Activated T-cell treated with anti-CD3 and anti-CD28 coated beads for 1 hour (primary cell): ENCODE measurements at places on chromosomes 16 and 17.

DNA sequence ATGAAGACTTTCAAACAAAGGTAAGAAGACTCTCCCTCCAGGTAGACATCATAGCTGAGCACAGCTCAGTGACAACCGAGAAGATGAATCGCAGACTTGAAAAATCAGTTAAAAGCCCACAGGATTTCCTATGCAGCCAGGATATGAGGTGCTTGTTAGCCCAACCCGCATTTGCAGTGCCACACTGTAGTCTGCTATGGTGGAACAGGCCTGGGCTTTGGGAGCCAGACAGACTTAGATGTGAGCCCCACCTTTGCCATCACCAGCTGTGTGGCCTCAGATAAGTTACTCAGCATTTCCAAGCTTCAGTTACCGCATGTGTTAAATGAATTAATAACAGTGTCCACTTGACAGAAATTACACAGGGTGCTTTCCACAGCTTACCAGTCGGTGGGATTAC, 204.4 kb upstream of the HS3ST3A1 start:
- no peak for DNase-seq

DNA sequence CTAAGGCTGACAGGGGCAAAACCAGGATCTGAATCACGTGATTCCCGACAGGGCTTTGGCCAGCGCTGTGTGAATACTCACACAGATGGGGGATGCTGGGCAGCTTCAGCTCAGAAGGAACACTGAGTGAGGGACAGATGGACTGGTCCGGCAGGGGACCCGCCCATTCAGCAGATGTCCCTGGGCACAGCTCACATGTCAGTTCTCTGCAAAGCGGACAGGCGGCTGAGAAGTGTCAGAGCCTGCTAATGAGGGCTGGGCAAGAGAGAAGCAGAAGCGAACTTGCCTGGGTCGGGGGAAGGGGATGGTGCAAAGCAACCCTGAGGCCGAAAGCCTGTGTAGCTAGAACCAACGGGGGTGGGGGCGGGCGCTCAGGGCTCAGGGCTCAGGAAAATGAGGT, 11.9 kb upstream of the GLIS2 start:
- DNase-seq = no peak

GRCh38 chr16:64428463-64429113, 693.3 kb downstream of the CDH11 start:
- DNase-seq = no peak

- DNase-seq = no peak
These were observed 31.0 kb downstream of the TBX21 start for GRCh38 chr17:47763913-47764582.

- DNase-seq = no peak
These were observed 68.0 kb upstream of the MAF start for GRCh38 chr16:79668502-79668901.

- no peak for DNase-seq
These were observed 610.0 kb upstream of the CDH11 start for GRCh38 chr16:65731833-65732232.
